CD4-positive, alpha-beta T cell (primary cell): ENCODE measurements at places on chromosomes 7 and 10.

- no peak for DNase-seq
Measured at GRCh38 chr7:89477991-89478390, 676.3 kb upstream of the STEAP1 start.

- DNase-seq, result no peak
Measured at GRCh38 chr10:85067955-85068354, 739.6 kb downstream of the CCSER2 start.

DNA sequence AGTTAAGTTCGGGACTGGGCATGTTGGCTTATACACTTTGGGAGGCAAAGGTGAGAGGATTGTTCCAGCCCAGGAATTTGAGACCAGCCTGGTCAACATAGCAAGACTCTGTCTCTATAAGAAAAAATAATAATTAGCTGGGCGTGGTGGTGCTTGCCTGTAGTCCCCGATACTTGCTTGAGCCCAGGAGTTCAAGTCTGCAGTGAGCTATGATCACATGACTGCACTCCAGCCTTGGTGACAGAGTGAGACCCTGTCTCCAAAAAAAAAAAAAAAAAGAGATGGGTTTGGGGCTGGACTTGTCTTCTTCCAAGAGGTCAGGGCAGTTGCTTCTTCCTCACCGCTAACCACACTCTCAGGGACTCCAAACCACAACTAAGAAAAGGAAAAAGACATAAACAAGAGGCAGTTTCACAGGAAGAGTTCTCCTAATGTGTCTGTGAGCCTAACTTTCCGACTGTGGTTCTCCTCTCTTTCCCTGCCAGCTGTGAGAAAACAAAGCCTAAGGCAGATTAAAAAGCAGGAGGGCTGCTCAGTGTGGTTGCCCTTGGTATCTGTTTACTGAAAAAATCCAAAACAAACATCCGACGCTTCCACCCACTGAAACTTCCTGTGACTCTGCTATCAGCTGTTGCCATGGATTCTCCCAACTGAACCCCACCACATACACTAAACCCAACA is 2.4 kb upstream of the SERPINE1 start:
- no peak for DNase-seq

DNA sequence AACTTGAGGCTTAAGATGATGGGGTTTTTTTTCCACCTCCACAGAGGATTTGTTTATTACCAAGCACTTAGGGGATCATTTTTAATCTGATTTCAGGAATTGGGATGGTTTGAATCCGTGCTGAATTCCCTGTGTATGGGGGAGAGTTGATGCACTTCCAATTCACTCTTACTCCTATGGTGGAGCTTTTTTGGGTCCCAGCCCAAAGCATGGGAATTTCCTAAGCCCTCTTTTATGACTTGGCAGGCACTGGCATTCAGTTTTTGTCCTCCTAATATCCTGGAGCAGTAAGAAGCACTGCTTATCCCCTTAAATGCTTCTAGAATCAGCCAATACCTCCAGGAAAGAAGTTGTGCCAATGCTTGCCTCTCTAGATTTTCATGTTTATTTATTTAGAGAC is 78.7 kb downstream of the HYCC1 start:
- DNase-seq, result no peak

DNA sequence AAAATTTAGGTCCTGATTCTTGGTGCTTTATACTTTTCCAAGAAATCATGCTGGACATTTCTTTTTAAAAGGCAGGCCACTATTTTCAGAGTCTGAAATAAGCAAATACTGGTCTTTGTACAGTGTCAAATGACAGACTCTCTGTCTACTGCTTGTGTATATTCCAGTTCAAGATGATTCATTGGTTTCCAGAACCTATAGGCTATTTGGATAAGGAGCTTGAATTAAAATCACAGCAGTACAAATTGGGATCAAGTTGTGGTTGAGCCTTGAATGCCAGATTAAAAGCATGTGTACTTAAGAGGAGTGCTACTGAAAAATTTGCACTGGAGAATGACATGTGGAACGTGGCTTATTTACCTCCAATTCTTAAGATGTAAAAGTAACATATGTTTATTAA is 10.7 kb downstream of the KMT2E start:
- DNase-seq, result no peak

- DNase-seq, result no peak
Measured at GRCh38 chr7:154937837-154938236, 65.1 kb downstream of the PAXIP1 start.

DNA sequence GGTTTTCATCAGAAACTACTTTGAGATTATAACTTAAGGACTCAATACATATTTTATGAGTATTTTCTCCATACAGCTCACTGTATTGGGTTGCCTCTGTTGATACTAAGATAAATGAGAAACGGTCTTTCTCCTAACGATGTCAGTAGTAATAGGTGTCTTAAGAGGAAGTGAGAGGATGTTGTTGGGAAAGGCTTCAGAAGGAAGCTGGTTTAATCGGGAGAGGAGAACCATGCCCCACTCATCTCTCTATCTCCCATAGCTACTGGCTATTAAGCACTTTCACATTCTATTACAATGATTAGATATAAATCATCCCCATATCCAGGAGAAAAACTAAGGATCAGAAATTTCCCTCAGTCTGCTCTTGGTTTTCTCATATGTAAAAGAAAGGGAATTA is 2.0 kb downstream of the CLEC5A start:
- no peak for DNase-seq

- DNase-seq, result no peak
Measured at GRCh38 chr10:84762754-84763394, 434.5 kb downstream of the CCSER2 start.

DNA sequence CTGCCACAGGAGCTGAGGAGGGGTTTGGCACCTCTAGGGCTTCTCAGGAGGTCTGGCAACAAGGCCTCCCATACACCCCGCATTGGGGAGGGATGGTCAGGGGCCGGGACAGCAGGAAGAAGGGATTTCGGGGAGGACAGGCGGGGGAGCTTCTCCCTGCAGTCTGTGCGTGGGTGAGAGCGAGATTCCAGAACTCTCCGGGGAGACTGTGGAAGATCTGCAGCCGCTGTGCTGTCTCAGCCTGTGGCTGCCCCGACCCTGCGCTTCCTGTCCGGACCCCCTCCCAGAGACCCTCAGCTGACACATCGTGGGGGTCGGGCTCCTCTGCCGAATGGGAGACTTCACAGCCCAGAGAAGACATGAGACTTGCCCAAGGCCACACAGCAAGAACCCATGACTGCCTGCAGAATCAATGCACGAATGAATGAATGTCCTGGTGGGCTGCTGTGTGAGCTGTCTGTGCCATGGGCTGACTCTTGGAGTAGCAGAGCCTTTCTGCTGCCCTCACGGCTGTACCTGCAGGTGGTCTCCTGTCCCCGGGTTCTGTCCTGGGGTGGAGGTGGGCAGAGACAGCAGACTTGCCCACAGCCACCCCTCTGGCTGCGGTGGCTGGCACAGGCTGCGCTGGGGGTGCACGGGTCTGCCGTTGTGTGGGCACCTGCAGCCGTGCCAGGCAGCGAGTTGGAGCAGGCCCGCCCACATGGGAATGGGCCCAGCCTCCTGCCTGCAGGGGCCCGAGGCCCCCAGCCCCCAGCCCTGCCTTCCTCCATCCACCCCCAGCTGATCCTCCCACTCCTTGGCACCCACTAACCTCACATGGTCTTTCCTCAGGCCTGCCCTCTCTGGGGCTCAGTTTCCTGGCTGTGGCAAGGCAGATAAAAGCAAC is 16.3 kb upstream of the LFNG start:
- DNase-seq, result no peak

- no peak for DNase-seq
Measured at GRCh38 chr10:1559761-1560160, 177.6 kb downstream of the ADARB2 start.

GRCh38 chr10:88028654-88029053 is 165.2 kb downstream of the PTEN start:
- no peak for DNase-seq

GRCh38 chr10:9656996-9657395 is 1360.7 kb upstream of the CELF2 start:
- no peak for DNase-seq

- no peak for DNase-seq
Measured at GRCh38 chr10:61623161-61623560, 39.6 kb upstream of the CABCOCO1 start.

DNA sequence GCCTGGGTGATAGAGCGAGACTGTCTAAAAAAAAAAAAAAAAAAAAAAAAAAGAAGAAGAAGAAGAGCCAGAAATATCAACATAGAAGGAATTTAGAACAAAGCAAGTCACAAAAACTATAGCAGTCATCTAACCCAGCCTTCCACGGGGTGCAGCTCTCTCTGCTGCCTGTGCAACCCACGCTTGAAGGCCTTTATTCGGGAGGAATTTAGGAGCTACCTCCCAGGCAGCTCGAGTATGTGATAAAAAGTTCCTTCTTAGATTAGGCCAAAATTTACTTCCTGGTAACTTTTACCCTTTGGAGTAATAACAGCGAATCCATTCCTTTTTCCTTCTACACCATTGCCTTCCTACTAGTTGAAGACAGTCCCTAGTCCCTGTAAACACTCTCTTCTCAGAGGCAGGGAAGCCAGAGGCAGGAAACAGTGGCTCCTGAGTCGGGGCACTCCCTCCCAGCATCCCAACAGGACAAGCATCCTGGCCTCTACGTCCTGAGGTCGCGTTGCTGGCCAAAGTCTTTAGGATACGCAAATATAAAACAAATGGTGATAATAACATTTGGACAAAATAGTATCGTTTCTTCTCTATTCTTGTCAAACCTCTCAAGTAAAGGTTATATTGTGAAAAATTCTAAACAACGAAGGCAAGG is 109.3 kb upstream of the KMT2C start:
- no peak for DNase-seq

DNA sequence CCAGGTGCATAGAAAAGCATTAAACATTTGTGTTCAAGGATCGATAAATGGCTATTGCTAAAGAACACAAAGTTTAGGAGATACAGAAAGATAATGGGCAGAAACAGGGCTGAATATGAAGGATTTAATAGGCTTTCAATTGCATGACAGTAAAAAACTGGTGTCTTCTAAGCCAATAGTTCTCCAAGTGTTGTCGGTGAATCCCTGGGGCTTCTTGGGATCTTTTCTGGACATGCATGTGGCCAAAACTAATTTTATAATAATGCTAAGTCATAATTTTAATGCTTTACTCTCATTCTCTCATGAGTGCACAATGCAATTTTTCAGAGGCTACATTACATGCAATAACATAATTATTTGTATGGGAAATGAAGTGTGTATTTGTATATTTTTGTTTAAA is 521.1 kb upstream of the ANKRD30A start:
- DNase-seq, result no peak

DNA sequence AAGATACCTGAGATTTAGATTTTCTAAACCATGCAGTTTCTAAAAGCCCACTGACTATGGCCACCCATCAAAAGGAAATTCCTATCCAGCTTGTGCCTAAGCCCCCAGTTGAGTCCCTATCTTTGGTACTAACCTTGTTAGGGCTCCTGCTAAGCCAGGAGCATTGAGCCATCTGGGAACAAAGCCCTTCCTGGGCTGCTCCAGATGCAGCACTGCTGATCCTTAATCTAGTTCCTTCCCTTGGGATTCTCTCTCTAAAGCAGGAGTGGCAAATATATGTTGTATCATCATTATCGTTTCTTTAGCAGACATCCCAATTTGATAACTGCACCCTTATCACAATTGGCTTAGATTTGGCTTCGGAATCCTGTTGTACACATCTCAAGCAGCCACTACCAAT is 24.7 kb upstream of the PDLIM1 start:
- DNase-seq, result no peak

DNA sequence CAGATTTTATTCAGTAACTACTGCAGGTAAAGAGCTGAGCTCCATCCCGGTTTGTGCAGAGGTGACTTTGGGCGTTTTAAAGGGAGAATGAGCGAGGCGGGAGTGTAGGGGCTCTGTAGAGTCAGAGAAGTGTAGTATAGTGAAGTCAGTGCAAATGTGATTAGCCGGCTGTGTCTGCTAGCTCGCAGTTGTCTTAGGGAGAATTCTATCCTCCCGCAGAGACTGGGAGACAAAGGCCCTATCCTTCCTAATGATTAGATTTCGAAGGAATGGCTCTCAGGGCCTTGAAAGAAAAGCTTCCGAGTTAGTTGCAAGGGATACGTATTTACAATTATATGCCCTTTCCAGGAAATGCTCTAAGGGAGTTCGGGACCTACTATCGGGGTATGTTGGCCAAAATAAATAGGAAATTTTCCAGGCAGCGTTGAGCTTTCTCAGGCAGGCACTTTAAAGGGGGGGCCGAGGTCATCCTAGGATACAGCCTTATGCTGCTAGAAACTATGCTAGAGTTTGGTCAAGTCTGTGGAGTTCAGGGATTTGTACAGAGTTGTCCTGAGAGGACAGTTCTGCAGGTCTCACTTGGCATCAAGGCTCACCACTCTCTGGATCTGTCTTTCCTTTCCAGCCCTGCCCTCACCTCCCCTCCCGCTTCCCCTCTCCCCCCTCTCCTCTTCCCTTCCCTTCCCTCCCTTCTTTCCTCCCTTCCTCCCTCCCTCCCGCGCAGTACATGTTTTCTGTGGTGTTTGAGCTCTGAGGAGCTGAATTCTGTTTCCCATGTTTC is 825 bp downstream of the MRPL32 start:
- DNase-seq, result no peak

- DNase-seq, result no peak
Measured at GRCh38 chr7:12287901-12288300, 76.8 kb downstream of the TMEM106B start.

DNA sequence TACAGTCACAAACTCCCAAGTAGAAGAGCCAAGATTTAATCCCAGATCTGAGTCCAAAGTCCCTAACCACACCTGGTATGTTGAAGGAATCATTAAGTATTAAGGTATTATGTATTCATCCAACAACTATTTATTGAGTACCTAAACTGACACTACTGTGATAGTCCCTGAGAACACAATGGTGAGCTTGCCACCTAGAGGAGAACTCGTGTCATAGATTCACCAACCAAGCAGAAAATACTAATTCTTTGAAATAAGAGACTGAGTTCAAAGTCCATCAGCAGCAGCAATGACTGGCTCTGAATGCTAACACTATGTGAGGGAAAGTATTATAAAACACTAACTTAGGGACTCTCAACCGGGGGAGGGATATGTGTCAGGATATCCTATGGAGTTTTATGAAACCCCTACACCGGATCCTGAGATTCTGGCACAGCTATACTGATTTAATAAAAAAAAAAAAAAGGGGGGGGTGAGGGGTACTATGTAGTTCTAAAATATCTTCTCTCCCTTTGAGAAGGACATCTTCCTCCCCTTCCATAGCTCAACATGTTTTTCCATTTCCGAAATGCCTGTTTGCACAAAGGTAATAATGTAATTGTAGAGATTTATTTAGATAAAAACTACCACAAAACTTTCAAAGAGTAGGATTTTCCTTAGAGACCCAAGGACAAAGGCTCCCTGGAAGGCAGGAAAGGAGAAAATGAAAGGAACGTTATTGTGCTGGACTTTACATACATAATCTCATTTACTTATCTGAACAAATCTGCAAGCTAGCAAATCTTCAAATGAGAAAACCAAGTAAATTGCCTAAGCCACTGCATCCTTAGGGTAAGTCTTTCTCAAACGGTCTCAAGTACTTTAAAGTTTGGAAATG is 1.6 kb downstream of the NCOA4 start:
- peak; percentile 75 for DNase-seq

- DNase-seq, result no peak
Measured at GRCh38 chr7:40749877-40750276, 615.1 kb downstream of the SUGCT start.
